ENCODE measurements at places on chromosomes 12 and 14.

DNA sequence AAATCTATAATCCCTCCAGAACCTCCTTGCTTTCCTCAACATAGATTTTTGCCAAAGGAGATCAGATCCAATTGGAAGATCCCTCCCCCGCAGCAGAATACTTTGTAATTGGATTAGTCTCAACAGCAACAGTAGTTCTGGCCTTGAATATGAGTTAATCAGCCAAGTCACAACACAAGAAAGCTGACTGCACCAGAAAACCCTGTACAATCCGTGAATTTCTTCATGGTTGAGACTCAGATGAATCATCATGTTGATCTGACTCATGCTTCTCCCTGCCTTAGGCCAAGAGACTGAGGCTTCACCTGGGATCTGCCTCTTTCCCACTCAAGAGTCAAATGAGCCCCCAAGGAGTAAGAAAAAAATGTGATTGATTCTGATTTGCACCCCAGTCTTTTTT lies 3.0 kb upstream of the METTL17 start:
- no peak for DNase-seq

- DNase-seq: no peak
These were observed 23.4 kb upstream of the SFSWAP start for GRCh38 chr12:131687346-131688125.

- DNase-seq: no peak
These were observed 318.2 kb downstream of the NUAK1 start for GRCh38 chr12:105820429-105821125.

DNA sequence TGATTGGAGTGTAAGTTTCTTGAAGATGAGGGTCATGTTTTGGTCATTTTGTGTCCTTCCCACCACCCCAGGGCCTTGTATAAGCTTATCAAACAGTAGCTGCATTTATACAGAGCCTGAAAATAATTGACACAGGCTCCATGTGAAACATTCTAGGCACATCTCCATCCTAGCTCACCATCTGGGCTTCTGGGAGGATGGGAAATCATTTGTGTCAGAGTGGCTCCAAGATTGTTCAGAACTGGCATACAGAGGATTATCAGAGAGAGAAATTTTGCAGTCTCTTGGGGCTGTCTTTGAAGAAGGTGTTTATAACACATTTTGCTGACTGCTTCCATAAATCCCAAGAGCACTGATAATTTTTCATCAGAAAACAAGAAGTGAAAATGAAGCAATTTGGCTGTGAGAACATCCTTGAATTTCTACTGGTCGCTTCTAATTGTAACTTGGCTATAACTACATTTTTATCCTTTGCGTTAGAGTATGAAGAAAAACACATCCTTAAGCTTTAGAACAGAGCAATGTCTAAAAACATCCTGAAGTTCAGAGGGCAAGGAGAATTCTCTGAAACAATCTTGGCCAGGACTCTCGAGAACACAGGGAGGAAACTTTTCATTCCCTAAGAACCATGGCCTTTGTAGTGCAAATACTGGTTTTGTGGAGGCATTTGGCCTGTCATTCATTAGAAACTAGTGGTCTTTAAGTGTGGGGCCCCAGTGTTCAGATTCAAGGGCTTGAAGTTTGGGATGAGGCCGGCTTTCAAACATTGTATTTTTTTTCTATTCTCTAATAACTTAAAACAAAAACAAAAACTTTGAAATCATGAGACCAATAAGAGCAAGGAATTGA lies 151.1 kb downstream of the DACT1 start:
- no peak for DNase-seq

- no peak for DNase-seq
These were observed 72.5 kb downstream of the TRAF3 start for GRCh38 chr14:102849526-102850379.

DNA sequence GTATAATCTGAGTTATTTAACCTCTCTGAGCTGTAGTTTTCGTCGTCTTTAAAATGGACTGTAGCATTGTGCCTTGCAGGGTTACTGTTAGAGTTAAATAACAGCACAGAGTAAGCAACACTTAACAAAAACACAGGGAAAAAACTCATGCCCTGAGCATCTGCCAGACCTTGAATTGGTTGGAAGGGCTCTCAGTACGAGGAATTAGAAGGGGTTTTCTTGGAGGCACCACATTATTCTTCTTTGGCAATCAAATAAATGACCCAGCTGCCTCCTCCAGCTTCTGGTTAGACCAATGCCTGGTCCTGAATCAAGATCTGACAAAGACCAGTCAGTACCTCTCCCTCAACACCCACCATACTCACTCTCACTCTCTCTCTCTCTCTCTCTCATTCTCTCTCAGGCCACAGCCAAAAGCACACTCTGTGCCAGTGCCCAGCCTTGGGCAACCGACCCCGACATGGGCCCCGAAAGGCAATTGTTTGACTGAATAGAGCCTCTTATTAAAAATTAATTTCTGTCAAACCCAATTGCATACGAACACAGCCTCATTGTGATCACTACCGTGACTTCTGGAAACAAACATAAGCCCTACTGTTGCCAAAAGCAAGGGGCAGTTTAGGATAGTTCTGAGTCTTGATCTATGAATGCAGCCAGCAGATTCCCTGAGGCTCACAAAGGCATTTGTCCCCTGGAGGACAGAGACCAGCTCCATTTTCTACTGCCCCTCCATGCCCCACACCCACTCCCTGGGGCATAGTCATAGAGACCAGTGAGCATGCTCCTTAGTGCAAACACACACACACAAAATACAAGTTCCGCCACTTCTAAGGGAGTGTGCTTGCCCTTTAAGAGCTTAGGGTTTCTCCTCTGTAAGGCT lies 23.9 kb downstream of the DUSP6 start:
- no peak for DNase-seq
